ENCODE measurements at places on chromosomes 5 and 9.

DNA sequence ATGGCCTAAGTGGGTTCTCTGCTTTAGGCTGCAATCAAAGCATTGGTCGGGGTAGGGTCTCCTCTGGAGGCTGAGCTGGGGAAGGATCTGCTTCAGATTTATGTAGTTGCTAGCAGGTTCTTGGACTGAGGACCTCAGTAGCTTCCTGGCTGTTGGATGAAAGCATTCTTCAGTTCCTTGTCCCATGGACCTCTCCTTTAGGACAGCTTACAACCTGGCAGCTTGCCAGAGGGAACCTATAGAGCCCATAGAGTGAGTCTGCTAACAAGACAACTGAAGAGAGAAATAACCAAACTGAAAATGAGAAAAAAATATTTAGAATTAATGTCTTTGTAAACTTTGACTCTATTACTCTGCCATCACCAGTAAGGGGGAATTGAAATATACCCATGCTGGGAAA lies 12.4 kb downstream of the MRPS30 start:
- no peak for DNase-seq

DNA sequence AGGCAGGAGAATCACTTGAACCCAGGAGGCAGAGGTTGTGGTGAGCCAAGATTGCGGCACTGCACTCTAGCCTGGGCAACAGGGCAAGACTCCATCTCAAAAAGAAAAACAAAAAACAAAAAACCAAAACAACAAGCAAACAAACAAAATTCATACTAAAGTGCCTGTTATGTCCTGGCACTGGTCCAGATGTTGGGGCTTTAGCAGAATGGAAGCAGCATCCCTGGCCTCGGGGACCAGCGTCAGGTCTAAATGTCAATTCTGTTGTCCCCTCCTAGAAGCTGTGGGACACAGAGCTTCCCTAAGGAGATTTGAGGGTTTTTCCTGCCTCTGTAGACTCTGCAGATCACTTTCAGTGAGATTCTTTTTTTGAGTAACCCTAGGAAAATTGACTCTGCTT lies 26.2 kb downstream of the PPARGC1B start:
- no peak for DNase-seq

DNA sequence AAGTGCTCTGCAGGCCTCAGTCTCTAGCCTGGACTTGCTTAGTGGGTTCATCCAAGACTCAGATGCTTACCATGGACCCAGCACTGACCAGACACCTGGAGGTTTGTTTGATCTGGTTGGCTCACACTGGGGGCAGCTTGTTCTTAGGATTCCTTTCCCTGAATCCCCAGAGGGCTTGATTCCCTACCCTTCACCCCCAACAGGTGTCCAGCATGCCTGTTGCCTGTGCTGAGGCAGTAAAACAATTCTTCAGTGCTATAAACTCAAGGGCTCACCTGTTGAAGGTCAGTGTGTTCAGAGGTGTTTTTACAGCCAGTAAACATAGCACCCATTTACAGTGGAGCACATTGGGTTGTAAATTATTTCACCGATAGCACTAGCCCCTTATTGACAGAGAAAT lies 123.8 kb upstream of the KLF4 start:
- DNase-seq: no peak

DNA sequence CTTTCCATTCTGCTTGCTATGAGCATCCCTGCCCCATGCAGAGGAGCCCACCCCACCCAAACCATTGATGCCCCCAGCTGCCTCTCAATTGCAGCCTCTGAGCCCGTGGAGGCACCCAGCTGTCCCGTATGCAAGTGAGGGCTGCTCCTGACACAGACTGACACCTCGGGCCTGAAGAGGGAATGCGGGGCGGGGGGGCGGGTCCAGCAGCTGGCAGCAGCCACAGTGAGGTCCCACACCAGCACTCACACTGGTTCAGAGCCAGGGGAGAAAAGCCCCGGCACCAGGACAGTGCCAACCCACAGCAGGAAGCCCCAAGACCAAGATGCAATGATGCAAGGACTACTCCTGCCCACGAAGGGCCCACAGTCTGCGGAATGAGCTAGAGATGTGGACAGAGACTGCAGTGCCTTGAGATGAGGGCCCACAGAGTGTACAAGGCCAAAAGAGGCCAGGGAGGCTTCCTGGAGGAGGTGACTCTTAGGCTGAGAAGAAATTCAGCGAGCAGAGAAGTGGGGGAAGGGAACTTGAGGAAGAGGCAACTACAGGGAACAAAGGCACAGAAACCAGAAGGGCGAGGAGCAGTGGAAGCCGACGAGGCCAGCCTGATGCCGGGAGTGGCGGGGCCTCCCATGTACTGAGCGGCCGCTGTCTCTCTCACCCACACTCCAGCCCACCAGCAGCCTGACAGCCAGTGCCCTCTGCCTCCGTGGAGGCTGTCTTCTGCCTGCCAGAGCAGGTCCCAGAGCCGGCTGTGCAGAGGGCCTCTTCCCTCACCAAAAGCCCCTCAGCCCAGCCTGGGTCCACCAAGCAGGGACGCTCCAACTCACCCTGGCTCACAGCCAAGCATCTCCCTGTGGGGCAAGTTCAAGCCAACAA lies 9.2 kb downstream of the EEIG1 start:
- DNase-seq: no peak

DNA sequence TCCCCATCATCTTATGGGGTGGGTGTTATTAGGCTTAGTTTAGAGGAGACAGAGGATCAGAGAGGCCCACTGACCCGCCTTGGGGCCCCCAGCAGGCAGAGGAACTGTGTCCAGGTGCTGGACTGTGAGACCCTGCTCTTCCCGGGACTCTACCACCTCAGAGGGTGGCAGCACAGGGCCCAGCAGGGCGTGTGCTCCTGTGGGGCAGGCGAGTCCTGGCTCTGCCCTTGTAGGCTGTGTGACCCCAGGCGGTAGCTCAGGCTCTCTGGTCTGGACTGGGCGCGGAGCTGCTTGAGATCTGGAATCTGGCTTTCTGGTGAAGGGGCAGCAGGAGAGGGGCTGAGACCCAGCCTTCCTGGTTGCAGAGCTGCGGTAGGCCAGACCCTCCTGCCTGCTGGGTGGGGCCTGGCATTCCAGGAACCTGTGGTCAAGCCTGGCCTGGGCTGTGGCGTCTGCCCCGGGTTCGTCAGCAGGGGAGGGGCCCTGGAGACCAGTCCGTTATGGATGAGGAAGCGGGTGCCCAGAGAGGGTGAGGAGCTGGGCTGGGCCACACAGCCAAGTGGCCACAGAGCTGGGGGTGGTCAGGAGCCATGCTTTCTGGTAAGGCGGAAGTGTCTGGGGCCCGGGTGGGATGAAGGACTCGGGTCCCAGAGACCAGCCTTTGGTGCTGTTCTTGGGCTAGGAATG lies 46.5 kb downstream of the RXRA start:
- DNase-seq: no peak

Measured in fibroblast of lung (primary cell).